ENCODE measurements at places on chromosomes 5 and 9. TPM values are rescaled to one million over a fixed set of nuclear protein-coding genes. Genes with fewer than 3 reads are reported as not detected.

RGMB gene
- total RNA-seq, result 40.7 TPM

ADAMTSL1 gene
- total RNA-seq, result 1.2 TPM

CDC25C gene
- total RNA-seq, result 15.0 TPM

GRCh38 chr5:32426440-32427151 lies 17.9 kb downstream of the ZFR start:
- H3K4me1 ChIP-seq, result no peaks in the 10 kb centered on the region
- no peaks in the 10 kb centered on the region for H3K27me3 ChIP-seq
- DNase-seq, result no peak

- DNase-seq, result no peak
- no peak overlapping the region for H3K27ac ChIP-seq
- no peaks in the 10 kb centered on the region for H3K27me3 ChIP-seq
- H3K4me1 ChIP-seq, result peaks cover 23% of the 10 kb centered on the region
- H3K36me3 ChIP-seq, result peaks cover 4% of the 10 kb centered on the region
- H3K4me3 ChIP-seq, result no peak overlapping the region
Measured at GRCh38 chr9:28762167-28762566, 1188.9 kb upstream of the C9orf72 start.

ADRA1B gene
- total RNA-seq, result 0.16 TPM

DNA sequence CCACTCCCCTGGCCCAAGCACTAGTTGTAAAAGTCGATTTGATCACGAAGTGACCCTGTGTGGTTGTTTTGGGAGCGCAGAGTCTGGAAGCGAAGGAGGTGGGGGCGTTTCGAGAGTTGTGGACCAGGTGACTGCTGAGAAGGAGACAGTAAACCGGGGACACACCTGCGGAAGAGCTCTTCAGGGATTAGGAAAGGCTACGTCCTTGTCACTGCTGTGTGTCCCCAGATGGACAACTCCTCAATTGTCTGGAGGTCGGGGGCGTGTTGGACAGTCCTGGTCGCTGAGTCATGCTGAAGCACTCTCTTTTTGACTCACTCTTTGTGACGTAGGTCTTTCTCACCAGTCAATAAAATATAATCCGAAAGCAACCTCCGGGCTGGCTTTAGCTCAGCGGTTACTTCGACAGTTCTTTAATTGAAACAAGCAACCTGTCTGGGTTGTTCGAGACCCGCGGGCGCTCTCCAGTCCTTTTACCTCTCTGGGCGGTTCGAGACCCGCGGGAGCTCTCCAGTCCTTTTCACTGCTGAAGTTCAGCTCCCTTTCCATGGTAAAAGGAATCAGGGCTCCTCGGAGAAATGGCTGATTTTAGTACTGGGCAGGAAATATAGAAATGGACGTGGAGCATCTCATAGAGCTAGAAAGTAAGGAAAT lies 10.8 kb downstream of the ZMAT2 start:
- H3K27ac ChIP-seq, result peak overlapping the region; percentile 77
- H3K4me3 ChIP-seq, result peak overlapping the region; percentile 92
- H3K4me1 ChIP-seq, result peaks cover 4% of the 10 kb centered on the region
- peaks cover 3% of the 10 kb centered on the region for H3K36me3 ChIP-seq

TLE1 gene
- total RNA-seq, result 97.7 TPM

GRCh38 chr9:131743501-131743900 lies 3.6 kb upstream of the RAPGEF1 start:
- H3K4me1 ChIP-seq, result peaks cover 5% of the 10 kb centered on the region
- H3K36me3 ChIP-seq, result no peaks in the 10 kb centered on the region
- DNase-seq, result no peak
- H3K27ac ChIP-seq, result no peak overlapping the region
- H3K27me3 ChIP-seq, result no peaks in the 10 kb centered on the region

PAX5 gene
- total RNA-seq, result 4.4 TPM

DNA sequence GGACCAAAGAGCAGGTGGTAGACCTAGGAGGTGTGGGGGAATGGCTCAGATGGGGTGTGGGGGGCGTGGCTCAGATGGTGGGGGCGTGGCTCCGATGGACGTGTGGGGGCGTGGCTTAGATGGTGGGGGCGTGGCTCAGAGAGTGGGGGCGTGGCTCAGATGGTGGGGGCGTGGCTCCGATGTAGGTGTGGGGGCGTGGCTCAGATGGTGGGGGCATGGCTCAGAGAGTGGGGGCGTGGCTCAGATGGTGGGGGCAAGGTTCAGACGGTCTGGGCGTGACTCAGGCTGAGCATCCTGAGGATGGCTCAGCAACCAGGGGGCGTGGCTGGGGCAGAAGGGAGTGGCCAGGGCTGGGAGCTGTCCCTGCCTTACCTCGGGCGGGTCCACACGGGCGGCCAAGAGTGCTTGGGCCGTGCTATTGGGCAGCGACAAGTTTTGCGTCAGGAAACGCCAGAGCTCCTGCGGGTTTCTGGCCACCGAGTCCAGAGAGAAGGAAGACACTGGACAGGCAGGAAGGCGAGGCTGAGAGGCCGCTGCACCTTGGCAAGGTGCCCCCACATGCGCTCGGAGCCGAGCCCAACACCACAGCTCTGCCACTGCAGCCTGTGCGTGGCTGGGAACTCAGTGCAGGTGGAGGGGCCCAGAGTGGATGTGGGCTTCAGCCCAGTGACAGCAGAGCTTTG lies 5.9 kb downstream of the ABCA2 start:
- no peak overlapping the region for H3K4me3 ChIP-seq
- peak; percentile 98 for DNase-seq

DNA sequence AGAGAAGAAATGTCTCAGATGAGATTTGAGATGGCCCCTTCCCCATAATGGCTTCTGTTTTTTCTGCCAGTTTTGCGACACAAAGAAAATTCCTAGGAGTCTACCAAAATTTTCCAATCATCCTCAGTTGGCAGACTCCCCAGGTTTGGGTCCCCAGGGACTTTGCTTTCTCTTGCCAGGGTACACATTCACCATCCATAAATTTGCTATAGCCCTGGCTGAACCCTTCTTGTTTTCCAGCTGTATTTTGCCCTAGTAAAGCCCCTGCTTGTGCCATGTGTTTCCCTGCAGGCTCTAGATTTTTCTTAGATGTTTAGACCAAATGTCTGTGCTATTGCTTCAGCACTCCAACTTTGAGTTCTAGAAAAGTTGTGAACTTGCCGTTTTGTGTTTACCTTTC lies 283.2 kb downstream of the ANXA1 start:
- 0 out of 2 replicates have a peak, but pooled peaks cover 2% of the 10 kb centered on the region for H3K4me1 ChIP-seq
- H3K36me3 ChIP-seq, result no peaks in the 10 kb centered on the region
- DNase-seq, result no peak

- peak overlapping the region; percentile 94 for H3K27ac ChIP-seq
- DNase-seq, result peak; percentile 82
- H3K4me1 ChIP-seq, result peaks cover 47% of the 10 kb centered on the region
Measured at GRCh38 chr5:139709582-139710318, 61.6 kb downstream of the CXXC5 start.

F12 gene
- total RNA-seq, result 12.8 TPM

- no peaks in the 10 kb centered on the region for H3K27me3 ChIP-seq
- no peak overlapping the region for H3K4me3 ChIP-seq
- no peaks in the 10 kb centered on the region for H3K36me3 ChIP-seq
- peak overlapping the region; percentile 64 for H3K27ac ChIP-seq
- no peak for DNase-seq
Measured at GRCh38 chr9:94811074-94811473, 84.6 kb downstream of the AOPEP start.

- no peak overlapping the region for H3K27ac ChIP-seq
- peaks cover 4% of the 10 kb centered on the region for H3K27me3 ChIP-seq
- no peak overlapping the region for H3K4me3 ChIP-seq
Measured at GRCh38 chr5:87048156-87048555, 219.5 kb upstream of the RASA1 start.

NIPAL4 gene
- total RNA-seq, result not detected

Measured in WTC11 (cell line).